ENCODE measurements at places on chromosomes 1 and 21.

DNA sequence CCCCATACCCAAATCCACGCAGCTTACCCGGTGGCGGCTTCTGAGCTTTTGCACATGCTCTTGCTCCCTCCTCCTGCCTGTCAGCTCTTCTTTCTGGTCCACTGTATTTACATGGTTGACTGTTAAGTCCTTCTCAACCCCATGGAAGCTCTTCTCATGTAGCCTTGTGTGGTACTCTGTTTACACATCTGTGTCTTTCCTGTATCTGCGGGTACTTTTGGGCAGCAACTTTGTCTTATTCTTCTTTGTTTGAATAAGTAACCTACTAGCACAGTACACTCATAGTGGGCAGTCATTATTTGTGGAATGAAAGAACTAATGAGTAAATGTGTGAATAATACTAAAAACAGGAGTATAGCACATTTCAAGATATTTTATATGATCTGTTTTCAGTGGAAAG lies 88.5 kb upstream of the GPR88 start:
- DNase-seq = no peak

DNA sequence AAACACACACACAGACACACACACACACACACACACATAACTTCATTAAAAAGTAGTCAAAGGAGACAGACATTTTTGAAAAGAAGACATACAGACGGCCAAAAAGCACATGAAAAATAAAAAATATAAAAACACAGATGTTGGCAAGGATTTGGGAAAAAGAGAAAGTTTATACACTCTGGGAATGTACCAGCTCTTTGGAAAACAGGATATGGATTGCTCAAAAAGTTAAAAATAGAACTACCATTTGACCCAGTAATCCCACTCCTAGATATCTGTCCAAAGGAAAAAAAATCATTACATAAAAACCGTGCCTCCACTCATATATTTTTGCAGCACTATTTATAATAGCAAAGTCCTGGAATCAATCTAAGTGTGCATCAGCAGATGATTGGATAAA lies 128.4 kb upstream of the C21orf91 start:
- DNase-seq = no peak

DNA sequence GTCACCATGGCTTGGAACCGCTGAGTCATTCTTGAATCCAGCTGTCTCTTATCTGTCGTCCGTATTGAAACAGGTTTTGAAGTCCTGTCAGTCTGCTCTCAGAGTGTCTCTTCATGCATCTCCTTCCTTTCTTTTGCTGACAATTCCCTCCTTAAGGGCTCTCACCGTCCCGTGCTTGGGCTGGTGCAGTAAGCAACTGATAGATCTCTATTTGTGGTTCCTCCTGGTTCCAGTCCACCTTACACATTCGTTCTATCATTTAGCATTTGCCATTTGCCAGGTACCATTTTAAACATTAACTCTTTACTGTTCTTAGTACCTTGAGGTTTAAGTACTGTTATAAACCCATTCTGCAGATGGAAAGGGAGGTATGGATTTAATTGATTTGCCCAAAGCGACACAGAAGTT lies 88.9 kb downstream of the DYRK1A start:
- DNase-seq = no peak

DNA sequence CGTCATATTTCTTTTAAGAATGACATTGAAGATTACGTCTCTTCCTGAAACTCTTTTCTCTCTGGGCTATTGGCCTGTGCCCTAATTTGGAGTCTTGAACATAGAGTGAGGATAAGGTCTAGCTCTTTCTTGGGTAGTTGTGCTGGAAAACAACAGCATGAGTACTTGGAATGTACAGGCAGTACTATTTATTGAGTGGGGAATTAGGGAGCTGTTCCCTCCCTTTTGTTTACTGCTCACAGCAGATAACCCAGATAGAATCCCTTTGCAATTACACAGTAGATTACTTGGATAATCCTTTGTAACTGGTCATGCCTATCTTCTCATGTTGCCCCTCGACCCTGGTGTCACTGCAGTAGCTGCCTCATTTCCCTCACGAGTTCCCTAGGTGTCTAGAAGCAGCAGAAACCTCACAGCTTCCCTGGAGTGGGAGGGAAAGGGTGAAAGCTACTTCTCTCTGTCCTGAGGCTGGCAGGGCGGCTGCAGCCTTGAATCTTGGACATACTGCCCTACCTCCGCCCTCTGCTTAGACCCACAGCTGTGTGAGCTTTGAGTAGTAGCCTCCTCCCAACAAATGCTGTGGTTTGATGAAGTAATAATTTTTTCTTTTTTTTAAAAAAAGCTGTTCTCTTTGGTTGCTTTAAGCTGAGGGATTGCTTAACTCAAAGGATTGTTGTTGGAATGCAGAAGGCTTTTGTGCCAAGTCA lies 70.6 kb downstream of the FGGY start:
- DNase-seq = no peak

DNA sequence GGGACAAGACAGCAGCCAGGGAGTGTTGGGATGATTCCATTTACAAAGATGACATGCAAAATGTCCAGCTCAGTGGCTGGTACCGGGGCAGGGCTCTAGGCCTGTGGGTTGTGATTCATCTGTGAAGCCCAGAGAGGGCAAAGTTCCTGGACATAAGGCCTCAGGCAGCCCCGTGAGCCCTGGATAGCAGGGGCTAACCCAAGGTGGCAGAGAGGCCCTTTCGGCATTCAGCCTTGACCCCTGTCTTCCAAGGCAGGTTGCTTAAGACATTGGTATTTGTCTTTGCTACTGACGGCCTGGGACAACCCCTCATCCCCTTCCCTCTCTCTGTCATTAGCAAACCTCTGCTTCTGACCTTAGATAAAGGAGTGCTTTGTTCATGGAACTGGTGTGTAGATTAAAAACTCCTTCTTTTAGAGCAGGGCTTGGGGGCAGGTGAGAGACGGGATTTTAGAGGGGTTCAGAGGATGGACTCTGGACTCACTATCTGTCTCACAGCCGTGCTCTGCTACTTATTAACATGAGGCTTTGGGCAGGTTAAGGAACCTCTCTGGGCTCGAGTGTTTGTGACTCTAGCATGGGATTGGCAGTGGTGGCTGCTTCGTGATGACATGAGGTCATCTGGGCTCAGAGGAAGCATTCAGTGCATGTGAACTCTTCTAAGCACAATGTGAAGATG lies 36.3 kb downstream of the TMEM51 start:
- DNase-seq = no peak

DNA sequence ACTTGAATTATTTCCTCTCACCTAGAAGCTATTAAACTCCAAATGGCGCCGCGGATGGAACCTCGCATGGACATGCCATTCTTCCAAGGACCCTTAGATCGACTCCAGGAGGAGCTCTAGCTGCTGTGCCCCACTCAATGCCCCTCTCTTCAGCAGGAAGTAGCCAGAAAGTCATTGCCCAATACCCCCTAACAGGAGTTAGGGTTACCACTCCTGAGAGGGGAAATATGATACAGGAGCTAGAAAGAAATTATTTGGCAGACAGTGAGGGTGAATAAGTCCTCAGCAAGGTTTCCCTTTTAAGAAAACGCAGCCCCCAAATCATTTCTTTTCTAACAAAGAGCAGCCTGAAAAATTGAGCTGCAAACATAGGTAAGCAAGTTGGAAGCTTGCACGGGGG lies 28.6 kb downstream of the TFB2M start:
- no peak for DNase-seq

GRCh38 chr1:206761159-206761768 lies 9.3 kb upstream of the IL19 start:
- no peak for DNase-seq

- DNase-seq = no peak
Measured at GRCh38 chr1:68197891-68198290, 34.4 kb downstream of the WLS start.

- no peak for DNase-seq
Measured at GRCh38 chr1:230633469-230633868, 8.8 kb upstream of the COG2 start.

- no peak for DNase-seq
Measured at GRCh38 chr1:165635823-165636222, 4.8 kb downstream of the MGST3 start.

DNA sequence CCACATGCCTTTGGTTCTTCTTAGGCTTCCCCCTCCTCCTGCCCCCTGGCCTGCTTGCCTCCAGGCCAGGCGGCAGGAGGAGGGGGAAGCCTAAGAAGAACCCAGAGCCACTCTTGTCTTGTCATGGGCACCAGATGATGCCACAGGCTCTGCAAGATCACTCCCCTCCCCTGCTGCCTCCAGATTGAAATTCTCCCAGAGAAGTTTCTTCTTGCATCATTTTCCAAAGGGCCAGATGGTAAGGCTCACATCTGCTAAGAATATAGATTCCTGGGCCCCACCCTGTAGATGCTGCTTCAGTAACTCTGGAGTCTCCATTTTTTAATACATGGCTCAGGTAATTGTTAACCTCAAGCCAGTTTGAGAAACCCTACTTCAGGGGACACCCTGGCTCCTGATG lies 60.8 kb downstream of the FAM163A start:
- no peak for DNase-seq

- DNase-seq = no peak
Measured at GRCh38 chr1:125064481-125064880, 3879.7 kb downstream of the SRGAP2C start.

- no peak for DNase-seq
Measured at GRCh38 chr1:115138973-115139372, 49.7 kb upstream of the TSPAN2 start.

- DNase-seq = no peak
Measured at GRCh38 chr1:192546596-192547190, 28.9 kb upstream of the RGS1 start.

DNA sequence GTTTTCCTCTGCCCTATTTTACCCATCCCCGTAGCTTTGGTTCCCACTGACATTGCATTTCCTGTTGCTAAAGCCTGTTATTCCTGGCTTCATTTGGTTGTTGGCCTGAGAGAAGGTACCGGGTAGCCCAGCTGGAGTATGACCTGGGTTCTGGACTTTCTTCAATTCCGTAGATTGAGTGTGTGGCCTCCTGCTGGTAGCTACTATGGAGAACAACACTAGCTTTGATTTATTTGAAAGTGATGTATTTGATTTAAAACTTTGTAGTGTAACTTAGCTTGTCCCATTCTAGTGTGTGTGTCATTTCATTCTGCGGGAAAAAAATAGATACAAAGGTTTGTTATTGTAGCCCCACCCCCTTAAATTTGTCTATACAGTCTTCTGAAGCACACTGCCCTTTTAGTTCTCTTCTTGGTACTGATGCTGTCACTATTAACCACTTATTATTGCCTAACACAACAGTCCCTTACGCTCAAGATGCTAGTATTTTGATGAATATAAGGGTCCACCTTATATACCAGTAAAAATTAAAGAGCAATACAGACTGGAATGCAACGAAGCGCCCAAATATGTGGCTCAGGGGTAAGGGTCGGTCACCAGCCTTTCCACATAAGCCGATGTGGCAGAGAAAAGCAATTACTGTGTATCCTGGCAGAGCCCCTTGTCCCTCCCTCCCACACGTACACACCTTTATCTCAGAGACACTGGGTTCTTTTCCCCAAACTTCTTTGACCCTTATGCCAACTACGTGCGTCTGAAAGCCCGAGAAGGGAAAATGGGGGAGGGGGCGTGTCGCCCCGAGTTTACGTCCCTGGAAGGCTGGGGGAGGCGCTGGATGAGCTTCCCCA lies 643 bp upstream of the MOV10 start:
- DNase-seq = no peak

DNA sequence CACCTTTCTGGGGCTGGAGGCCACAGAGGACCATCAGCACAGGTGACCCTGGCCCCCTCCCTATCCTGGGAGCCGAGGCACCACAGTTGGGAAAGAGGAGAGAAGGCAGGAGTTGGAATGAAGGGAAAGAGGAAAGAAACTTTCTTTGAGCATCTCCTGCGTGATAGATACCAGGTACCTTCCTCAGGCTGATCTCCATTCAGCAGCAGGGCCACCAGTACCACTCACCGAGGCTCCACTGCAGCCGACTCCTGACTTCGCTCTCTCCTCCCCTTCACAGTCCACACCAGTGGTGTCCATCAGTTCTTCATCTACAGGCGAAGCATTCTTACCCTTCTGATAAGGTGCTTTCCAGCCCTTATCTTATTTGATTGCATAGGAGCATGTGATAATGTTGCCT lies 55.3 kb downstream of the LGR6 start:
- DNase-seq = no peak

GRCh38 chr1:2501041-2501819 lies 25.1 kb downstream of the PLCH2 start:
- DNase-seq = no peak

GRCh38 chr1:189929501-189930099 lies 548.1 kb downstream of the BRINP3 start:
- DNase-seq = no peak

GRCh38 chr1:154772056-154772455 lies 98.0 kb downstream of the KCNN3 start:
- DNase-seq = no peak

DNA sequence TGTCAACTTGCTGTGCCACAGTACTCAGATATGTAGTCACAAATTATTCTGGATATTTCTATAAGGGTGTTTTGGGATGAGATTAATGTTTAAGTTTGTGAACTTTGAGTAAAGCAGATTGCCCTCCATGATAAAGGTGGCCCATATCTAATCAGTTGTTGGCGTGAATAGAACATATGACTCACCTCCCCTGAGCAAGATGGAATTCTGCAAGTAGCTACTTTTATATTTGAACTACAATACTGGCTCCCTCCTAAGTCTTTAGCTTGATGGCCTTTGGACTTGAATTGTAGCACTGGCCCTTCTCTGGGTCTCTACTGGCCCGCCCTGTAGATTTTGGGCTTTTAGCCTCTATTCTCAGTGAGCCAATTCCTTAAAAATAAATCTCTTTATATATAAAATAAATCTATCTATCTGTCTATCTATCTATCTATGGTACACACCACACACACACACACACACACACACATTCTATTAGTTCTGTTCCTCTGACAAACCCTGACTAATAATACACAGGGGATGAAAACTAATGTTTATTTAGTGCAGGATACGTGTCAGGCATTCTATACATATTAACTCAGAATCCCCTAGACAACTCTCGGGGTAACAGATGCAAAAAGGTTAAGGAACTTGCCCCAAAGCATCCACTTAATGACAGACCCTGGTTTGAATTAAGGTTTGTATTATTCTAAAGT lies 37.9 kb upstream of the PDC start:
- DNase-seq = no peak

GRCh38 chr1:181490740-181491712 lies 7.7 kb downstream of the CACNA1E start:
- DNase-seq = no peak

DNA sequence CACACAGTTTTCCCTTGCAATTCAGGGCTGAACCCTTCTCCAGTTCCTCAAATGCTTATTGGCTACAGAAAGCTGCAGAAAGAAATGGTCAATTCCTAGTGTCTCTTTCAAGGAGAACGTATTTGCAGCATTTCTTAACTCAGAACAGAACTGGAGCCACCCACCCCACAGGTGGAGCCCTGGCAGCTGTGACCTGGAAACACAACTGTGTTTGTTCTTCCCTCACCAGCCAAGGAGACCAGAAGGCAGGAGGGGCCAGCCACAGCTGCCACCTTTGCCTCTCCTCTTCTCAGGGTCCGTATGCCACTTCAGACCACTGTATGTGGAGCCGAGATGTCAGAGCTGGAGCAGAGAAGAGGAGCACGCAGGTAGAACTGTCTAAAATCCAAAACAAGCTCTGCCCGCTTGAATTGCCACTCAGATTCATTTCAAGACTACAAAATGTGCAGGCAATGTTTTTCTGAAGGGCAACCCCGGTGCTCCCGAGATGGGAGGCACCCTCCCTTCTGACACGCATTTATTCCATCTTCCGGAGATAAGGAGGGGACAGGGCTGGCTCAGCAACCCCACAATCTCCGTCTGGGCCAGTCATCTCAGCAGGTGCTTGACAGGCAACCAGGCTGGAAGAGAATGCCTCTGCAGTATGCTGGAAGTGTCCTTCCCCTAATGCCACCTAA lies 16.7 kb downstream of the CD247 start:
- DNase-seq = no peak

GRCh38 chr1:24735509-24736375 lies 9.5 kb upstream of the CLIC4 start:
- DNase-seq = no peak

- no peak for DNase-seq
Measured at GRCh38 chr1:98406352-98407088, 255.0 kb upstream of the SNX7 start.

All from activated naive CD4-positive, alpha-beta T cell (primary cell).